Hippocampal formation (tissue), 2 donors: ENCODE measurements at places on chromosomes 4 and X.

DNA sequence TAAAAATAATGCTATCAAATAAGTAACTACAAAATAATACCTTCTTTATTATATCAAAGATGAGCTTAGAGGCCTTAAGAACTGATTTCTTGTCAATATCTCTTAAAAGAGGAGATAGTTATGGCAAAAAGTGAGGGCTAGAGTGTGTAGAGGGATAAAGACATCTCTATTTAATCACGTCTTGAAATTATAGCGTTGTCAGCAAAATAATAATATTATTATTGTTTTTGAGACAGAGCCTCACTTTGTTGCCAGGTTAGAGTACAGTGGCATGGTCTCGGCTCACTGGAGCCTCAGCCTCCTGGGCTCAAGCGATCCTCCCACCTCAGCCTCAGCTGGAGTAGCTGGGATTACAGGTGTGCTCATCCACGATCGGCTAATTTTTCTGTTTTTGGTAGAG is 18.3 kb downstream of the SUPT20HL1 start:
- DNase-seq: no peak

DNA sequence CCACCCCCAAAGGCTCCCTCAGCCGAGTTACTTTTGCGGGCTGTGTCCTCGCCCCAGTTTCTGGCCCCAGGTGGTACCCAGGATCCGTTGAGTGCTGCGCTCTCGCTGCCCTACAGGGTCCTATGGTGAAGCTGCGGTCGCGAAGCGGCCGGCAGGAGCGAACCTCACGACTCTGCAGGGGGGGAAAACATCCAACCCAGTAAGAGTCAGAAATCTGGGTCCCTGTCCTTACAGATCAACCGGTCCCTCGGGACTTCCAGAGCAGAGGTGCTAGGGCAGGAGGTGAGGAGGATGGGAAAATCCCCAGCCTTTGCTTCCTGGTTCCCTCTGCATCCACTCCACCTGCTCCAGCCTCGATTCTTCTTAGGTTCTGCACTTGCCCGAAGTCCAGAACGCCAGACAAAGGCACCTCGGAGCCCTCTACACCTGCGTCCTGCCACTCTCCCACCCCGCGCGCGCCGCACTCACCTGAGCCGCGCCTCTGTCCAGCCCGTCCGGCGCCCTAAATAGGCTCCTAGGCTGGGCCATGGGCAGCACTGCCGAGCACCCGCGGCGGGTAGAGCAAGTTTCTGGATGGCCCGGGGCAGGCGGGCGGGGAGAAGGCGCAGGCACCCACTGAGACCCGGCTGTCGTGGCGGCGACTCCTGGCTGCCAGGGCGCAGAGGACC is at the start of gene HS3ST1:
HS3ST1 (minus strand) TSS at position 664 of the 668 bp plus-strand sequence. CDS start 28,889 bp downstream, outside the sequence.
- no peak for DNase-seq

DNA sequence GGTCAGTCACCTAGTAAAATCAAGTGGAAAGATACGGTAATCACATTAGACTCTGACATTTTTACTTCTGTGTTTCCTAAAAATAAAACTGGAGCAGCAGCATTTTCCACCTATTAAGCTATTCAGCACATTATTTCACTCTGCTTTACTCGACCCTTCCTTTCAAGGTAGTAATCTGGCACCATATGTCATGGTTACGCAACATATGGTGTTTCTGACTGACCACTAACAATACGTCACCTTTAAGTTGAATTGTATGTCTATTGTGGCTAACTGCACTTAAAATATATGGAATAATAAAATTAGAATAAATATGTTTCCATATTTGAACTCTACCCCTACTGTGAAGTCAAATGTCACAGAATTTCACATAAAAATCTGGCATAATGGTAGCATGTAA is 168.8 kb downstream of the CDS1 start:
- DNase-seq: no peak

DNA sequence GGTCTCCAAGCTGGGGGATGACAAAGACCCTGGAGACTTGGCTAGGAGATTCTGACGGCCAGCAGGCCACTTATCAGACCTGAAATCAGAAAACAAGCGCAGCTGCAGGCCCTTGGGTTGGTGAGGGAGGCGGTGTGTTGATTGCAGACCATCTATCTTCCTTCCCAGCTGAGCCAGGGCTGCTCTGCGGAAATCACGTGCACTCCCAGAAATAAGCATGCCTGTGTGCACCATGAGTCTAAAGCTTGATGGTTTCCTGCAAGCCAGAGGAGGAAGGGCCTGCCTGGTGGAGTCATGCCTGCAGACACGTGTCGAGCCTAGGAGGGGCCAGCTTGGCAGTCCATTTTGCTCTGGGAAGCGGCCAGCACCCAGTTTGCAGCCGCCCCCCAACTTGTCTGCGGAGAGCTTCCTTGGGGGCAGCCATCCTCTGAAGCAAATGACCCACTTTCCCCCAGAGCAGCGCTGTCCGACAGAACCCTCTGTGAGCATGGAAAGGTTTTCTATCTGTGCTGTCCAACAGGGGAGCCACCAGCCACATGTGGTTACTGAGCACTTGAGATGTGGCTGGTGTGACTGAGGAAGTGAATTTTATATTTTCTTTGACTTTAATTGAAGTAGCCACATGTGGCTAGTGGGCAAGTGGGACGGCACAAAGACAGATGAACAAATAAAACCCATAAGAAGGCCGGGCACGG is 175.7 kb upstream of the BCOR start:
- DNase-seq: no peak

- no peak for DNase-seq
These were observed 41.8 kb downstream of the PRKG2 start for GRCh38 chr4:81173213-81173612.
